NCI-H774 (cell line): ENCODE measurements at places on chromosomes 13 and 19.

GRCh38 chr13:97386801-97387484 lies 47.0 kb upstream of the RAP2A start:
- no peak for DNase-seq

GRCh38 chr13:48043789-48044503 lies 6.4 kb downstream of the NUDT15 start:
- no peak for DNase-seq

DNA sequence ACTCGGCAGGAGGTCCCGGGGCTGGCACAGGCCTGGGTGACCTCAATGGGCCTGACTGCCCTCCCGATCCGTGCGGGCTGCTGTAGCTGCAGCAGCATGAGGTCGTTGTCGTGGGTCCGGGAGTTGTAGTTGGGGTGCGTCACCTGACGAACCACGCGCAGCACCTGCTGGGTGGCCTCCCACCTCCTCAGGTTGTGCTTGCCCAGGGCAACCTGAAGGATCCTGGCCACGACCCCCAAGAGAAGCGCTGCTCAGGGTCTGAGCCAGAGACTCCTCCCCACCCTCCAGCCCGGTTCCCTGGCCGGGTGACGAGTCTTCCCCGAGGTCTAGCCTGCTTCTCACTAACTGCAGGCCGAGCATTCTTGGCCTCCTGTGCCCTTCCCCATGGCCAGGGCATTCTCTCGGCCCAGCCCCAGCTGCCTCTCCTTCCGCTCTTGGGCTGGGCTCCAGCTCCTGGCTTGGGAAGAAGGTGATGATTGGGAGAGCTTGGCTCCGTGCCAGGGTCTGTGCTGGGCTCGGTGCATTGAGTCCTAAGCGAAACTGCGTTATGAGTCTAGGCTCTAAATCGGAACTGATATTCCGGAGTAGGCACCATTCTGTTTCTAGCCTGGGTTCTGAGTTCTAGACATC lies 3.1 kb downstream of the KLK14 start:
- DNase-seq, result no peak

GRCh38 chr19:47100290-47100689 lies 13.3 kb downstream of the ZC3H4 start:
- no peak for DNase-seq

DNA sequence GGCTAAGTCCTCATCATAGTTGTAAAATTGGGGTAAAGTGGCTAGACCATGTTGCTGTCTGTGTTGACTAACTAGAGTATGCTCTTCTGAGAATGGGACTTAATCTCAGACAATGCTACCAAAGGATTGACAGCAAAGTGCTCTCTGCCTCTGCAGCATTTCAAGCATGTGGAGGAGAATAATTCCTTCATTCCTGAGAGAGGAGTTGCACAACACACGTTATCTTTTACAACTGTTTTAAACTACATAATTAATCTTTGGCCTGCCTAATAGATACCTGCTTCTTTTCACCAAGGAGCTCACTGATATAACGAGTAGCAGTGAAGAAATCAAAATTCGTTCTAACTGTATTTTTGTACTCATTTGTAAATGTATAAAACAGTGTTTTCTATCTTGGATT lies 2172.2 kb downstream of the PCDH9 start:
- no peak for DNase-seq

GRCh38 chr13:102781591-102781990 lies 8.0 kb upstream of the TEX30 start:
- no peak for DNase-seq

DNA sequence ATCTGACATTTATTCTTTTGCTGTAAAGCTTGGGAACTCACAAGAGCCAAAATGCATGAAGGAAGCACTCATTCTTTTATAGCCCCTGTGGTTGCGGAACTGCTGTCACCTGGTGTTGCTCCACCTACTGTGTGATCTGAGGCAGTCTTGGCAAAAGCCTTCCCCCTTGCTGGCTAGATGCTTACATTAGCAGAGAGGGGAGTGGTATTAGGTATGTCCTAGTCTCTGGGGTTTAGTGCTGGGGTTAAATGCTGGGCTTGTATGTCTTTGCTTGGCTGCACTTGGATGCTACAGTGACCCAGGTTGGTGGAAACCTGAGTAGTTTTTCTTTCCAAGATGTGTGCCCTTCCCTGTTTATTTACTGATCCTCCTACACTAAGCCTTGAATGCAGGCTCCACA lies 99.3 kb downstream of the WDFY2 start:
- DNase-seq, result no peak

GRCh38 chr19:31350693-31351055 lies 1.4 kb upstream of the TSHZ3 start:
- DNase-seq, result no peak

DNA sequence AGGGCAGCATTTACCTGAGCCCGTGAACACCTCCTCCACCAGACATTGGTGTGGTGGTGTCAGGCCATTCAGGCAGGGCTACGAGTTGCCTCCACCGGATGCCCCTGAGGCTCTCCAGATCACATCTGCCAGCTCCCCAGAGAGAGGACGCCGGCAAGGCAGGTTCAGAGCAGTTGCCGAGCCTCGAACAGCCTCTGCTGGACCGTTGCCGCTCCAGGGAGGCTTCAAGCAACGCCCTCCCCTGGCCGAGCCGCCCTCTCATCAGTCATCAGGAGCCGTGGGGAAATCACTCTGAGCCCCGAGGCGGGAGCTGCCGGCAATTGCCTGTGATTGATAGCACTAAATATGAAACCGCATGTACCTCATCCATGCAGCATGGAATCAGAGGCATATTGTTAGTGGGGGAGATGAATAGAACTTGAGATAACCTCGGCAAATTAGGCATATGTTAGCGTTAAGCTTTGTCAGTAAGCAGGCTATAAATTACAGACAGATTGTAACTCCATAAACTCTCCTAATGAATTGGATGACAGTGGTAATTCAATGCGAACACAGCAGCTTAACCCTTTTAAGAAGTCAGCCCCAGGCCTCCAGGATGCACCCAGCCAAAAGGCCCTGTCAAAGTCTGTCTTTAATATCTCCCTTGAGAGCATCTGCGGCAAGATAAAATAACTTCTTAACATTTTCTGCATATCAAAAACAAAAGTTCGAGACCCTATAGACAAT lies 29.8 kb upstream of the SPACA7 start:
- peak; percentile 28 for DNase-seq

DNA sequence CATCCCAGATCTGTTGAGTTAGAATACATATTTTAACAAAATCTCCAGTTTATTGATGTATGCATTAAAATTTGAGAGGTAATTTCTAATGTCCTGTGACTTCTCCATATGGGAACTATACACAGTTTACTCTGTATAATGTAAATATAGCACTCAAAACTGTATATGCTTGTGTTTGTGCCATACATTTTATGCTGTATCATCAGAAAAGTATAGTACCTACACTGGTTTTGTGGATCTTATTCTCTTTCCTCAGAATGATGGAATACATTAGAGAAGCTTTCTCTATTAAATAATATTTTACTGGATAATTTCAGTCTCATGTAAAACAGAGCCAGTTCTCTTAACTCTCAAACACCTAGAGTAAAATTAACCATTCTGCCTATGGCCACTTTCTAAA lies 53.6 kb downstream of the ZNF254 start:
- DNase-seq, result no peak

DNA sequence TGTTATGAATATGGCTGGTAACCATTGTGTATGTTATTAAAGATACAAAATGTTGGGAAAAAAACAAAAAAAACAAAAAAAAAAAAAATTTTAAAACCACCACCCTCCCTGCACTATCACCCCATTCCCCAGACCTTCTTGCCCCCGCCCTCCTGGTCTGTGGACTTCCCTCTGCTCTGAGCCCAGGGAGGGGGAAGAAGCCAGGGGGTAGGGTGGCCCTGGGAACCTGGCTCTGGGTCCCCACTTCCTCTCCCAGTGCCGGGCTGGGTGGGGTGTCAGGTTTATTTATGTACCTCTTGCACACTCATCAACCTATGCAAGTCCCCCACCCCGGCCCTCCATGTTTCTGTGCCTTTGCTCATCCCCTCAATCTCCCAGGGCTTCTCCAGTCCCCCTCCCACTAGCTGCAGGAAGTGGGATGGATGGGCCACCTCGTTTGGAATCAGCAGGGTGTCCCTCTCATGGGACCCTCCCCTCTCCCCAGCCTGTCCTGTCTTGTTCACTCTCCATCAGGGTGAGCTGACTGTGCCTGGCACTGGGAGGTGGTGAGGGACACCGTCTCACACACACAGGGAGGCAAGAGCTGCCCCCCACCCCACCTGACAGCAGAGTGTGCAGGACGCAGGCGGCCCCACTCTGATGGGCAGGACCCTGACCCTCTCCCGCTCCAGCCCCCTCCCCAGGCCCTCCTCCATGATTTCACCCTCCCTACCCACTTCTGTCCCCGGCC lies 5.9 kb downstream of the PAF1 start:
- no peak for DNase-seq

- DNase-seq, result no peak
These were observed 8.9 kb downstream of the KLK2 start for GRCh38 chr19:50882188-50882587.

DNA sequence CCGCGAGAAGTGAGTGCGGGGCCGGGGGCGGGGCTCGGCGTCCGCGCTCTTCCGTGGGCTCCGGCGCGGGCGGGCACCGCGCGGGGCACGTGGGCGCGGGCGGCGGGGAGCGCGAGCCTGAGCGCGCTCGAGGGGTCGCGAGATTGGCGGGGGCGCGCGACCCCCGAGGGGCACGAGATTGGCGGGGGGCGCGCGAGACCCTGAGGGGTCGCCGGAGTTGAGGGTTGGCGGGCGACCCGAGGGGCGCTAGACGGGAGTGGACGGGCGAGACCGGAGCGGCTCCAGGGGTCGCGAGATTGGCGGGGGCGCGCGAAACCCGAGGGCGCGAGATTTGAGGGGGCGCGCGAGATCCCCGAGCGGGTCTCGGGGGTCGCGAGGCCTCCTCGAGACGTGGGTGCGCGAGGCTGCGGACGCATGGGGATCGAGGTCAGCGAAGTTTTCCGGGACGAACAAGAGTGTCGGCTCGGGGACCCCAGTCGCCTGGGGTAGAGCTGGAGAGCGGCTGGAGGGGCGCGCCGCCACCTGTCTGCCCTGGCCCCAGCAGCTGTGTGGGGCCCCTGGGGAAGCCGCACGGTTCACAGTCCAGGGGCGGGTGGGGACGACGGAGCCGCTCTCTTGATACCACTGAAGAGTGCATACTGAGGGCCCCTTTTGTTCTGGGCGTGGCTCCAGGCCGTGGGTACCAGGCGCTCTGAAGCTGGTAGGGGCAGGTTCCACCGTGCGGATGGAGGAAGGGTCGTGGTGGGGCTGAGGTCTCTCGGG lies 682 bp downstream of the SSBP4 start:
- no peak for DNase-seq

GRCh38 chr19:57620673-57621348 lies 6.8 kb downstream of the ZNF134 start:
- DNase-seq, result no peak

DNA sequence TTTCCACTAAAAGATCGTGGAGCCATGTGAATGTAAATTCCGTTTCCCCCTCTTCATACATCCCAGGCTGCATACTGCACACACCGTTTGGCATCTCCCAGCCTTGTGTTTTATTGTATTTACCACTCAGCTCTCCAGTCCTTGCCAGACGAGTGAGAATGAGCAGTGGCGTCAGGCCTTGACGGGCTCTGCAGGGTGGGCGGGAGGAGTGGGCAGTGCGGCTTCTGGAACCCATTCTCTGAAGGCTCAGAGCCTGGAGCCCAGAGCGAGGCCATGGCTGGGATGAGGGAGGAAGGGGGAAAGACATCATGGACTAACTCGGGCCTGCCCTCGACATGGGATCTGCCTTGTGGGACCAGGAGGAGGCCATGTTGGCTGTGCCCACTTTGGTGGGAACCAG lies 25.1 kb downstream of the BICRA start:
- no peak for DNase-seq

DNA sequence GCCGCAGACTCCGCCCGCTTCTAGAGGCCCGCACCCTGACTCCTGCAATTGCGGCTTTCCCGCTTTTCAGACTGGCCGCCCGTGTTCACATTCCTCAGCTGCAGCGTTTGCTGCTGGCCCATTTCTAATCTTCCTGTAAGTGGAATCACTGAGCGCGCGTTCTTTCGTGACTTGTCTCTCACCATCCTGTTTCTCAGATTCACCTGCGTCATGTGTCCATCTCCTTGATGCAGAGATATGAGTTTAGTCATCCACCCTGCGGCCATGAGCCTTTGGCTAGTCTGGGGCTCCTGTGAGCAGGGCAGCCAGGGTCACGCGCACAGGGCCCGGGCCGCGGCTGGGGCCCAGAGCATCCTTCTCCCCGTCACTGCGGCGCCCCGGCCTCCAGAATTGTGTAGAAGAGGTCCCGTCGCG lies 110.0 kb downstream of the CRYL1 start:
- DNase-seq, result no peak

DNA sequence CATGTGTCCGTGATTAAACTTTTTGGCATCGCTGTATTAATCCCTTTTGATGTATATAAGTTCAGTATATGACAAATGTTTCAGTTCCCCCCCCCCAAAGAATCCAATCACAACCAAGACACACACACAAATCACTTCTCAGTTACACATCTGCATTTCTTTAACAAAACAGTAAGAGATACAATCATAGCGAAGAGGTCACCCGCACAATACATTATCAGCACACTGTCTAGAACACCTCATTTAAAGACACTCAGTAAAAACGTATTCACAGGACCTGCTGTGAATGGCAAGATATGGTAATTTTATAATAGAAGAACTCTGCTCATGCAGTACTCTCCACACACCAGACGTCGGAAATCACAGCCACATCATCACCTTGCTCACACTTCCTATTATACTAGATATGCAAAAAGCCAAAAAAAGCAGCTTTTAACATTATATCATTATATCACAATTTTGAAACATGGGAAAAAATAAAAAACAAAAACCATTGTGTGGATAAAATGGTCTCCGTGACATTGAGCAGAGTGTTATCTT lies 71.4 kb upstream of the XPO4 start:
- DNase-seq, result no peak

DNA sequence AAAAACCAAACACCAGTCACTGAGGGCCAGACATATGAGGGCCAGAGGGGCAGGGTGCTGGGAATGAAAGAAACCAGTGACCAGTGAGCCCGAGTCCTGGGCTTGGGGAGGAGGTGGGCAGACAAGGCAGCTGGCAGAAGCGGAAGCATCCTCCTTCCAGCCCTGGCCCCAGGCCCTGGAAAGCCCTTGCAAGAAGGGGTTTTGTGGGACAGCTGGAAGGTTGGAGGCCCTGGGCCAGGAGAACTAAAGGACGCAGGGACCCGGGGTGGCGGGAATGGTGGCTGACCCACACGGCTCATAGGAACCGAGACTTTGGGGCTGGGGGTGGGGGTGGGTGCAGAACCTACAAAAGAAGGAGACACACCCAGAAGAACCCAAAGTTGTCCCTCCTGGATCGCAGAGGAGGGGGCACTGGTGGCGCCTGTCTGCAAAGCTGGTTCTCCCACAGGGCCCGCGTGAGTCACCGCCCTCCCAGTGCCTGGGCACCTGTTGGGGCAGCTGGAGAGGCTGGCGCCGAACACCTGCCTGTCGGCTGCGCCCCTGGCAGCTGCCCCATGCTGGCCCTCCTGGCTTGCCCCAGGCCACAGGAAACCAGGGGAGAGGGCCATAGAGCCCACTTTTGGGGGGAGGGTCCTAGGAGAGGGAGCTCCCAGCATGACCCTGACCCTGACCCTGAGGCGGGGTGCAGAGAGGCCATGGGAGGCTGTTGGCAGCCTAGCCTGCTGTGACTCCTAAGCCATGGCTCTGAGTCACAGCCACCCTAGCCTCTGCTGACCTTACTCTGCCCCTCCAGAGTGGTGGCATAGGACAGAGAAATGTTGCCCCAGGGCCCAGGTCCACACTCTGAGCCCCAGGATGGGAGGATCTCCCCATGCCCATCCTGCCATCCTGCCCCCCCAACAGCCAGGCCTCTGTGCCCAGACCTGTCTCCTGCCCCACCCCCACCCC lies 802 bp downstream of the DMPK start:
- DNase-seq, result peak; percentile 53
